ENCODE measurements at places on chromosomes 7 and 10.

DNA sequence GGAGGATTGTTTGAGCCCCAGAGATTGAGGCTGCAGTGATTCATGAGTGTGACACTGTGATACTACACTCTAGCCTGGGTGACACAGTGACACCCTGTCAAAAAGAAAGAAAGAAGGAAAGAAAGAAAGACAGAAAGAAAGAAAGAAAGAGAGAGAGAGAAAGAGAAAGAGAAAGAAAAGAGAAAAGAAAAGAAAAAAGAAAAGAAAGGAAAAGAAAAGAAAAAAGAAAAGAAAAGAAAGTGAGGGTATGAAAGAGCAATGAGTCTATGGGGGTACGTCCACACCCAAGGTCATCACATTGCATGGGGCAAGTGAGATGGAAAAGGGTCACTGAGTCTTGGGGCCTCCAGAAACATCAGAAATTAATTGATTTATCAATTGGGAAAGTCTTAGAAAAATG, 135.2 kb upstream of the CSTF2T start:
- DNase-seq, result no peak

- DNase-seq, result no peak
Observed at GRCh38 chr10:70085975-70086613, 33.4 kb downstream of the MACROH2A2 start.

DNA sequence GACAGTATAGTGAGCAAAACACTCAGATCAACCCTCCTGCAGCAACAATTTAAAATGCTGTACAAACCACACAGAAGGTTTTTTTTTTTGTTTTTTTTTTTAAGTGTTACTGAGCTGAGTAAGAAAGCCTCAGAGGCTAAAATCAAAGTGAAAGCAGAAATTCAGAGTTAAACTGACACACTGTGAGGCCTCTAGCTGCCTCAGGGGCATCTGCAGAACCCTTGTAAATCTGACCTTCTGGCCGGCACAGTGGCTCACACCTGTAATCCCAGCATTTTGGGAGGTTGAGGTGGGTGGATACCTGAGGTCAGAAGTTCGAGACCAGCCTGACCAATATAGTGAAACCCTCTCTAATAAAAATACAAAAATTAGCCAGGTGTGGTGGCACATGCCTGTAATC, 7.4 kb upstream of the GNA12 start:
- no peak for DNase-seq

- no peak for DNase-seq
Observed at GRCh38 chr10:56316603-56317002, 44.5 kb downstream of the ZWINT start.

DNA sequence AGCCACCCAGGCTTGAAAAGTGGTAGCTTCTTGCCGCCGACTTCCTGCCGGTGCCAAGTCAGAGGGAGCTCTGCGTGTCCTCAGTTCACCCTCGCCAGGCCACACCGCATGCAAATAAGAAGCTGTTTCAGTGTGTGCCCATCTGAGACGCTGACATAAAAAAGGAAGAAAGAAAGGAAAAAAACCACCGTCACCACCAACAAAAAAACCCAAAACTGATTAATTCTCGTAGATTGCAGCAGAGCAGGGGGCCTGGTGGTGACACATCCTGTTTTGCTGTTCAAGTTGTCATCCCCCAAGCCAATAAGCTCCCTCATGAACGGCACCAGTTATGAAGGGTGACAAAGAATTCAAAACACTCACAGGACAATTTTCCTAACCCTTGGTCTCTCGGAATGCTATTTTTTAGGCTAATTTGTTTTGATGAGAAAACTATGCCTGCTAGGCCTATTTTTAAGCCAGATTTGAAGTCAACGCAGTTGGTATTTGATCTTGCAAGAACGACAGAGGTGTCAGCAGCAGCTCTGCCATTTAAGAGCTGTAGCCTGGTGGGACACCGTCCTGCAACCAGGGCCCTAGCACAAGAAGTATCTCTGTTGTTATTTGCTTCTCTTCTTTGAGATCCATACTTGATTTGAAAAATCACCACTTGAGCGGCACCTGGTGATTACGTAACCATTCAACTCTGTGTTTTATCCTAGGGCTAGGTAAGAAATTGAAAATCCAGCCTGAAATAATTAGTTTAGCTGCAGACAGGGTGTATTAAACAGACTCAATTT, 145.6 kb downstream of the PFKFB3 start:
- DNase-seq, result peak; percentile 12

GRCh38 chr7:102874166-102874829, 38.5 kb upstream of the LRRC17 start:
- DNase-seq, result no peak

GRCh38 chr7:31957756-31958155, 112.5 kb downstream of the PDE1C start:
- DNase-seq, result no peak

DNA sequence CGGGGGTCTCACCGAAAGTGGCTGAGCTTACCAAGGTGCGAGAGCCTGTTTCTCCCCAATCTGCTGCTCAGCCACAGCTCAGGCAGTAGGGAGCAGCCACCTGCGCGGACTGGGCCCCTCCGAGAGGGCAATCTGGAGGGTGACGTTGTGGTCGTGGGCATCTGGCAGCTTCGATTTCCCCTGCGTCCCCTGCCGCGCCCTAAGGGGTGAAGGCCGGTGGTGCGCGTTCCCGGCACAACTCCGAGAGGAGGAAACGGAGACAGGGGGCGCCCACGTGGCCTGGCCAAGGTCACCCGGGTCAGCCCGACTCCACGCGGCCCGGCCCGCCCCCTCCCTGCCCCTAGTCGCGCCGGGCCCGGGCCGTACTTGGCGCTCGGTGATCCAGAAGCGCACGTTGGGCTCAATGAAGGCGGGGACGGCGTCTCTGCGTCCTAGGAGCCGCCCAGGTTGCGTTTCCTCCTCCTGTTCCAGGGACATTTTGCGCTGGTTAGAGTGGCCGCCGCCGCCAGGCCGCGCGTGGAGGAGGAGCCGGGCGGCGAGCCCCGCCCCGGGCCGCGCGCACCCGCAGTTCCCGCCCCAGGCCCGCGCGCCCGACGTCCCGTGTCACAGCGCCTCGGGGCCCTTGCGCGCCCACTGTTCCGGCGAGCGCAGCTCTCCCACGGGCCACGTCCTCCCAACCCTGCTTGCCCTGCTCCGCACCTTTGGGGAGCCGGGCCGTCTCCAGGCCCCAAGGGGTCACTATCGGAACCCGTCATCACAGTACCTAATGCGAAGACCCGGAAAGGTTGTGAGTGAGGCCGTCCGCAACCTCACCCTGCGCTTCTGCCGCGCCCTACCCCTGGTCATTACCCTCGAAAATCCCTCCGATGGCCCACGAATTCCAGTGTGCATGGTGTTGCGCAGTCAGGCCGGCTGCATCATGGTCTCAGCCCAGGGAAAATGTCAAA, at the start of gene SFXN4:
TSS of gene SFXN4 (minus strand) at position 544 of the 947 bp plus-strand sequence. CDS start at position 477, 67 bp downstream.
- peak; percentile 36 for DNase-seq

GRCh38 chr7:105580022-105580740, 1.1 kb downstream of the EFCAB10 start:
- no peak for DNase-seq

GRCh38 chr7:24732646-24733413, 24.4 kb downstream of the GSDME start:
- no peak for DNase-seq

GRCh38 chr10:3068201-3068967, 1.0 kb downstream of the PFKP start:
- no peak for DNase-seq

- DNase-seq, result no peak
Observed at GRCh38 chr7:29375641-29376562, 181.3 kb downstream of the CHN2 start.

DNA sequence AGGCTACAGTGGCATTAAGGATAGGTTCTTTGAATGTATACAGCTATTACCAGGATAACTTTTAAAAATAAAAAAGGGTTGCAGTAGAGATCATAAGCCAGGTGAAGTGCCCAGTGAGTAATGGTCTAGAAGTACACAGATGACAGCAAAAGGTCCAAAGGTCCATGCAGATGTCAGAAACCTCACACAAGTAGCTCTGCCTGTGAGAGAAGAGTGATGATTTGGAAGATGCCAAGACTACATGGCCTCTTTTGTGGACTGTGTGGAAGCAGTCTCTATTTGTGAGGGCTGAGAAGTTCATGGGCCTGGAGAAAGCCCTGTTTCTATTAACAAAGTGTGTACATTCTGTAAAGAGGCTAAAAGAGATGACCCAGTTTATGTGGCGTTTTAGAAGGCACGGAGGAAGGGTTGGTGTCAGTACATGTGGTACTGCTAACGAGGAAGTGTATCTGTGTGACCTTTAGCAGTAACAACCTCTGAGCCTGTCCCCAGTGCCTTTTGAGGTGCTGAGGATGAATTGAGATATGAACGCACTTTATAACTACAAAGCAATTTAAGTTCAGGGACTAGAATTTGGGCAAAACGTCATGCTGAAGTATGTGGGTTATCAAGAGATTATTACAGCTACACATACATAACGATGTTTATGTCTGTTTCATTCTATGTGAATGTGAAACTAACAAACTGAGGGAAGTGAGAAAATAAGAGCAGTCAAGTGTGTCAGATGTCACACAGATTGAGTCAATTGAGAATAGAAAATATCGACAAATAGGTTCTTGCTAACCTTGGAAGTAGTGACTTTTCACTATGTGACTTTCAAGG, 7.6 kb downstream of the CYCS start:
- no peak for DNase-seq

DNA sequence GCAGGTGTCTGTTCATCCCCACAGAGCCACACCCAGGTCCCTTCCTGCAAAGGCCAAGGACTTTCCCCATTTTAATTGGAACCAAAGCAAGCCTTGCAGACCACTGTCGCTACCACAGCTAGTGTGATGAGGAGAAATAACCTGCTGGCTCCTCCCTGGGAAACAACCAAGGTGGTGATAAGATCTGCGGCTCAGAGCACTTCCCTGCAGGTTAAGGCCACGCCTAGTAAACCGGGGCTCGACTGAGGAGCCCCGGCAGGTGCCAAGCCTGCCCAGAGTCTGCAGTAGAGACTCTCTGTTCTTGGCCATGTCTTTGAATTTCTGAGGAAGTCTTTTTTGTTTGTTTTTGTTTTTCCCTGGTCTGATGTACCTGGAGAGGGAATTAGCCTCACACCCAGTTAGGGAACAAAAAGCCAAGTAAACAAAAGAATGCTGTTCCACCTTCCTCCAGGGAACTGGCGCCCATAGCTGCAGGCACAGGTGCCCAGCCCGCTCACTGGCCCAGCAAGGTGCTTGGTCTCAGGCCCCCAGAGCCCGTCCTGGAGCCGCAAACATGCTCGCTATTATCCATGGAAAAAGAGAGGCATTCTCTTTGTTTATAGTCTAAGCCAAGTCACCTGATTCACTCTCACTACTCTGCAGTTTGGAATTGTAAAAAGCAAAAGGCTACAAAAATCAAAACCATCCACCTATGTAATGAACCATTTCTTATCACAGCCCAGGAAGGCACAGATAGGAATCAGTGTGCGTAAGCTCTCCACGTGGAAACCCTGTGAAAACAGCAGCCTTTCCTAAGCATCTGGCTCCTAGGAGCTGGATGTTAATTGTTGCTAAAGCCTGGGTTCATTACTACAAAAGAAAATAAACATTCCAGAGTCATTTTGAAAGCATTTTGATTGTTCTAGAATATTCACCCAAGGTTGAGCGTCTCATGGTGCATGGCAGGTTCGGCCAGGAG, 2.7 kb downstream of the GPR146 start:
- DNase-seq, result no peak

- DNase-seq, result no peak
Observed at GRCh38 chr10:32938554-32939061, 19.4 kb downstream of the ITGB1 start.

DNA sequence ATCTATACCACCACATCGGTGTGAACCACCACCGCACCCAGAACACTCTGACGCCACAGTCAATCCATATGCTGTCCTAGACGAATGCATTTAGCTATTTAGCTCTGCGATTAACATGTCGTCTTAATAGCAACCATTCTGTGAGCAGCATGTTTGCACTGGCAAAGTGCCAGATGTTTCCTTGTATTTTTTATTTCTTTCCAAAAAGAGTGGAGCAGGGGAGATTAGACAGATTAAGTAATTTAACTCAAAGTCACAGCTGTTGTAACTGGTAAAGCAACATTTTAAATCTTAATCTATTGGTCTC, 57.0 kb upstream of the ARL4A start:
- no peak for DNase-seq

GRCh38 chr10:3400348-3400747, 227.8 kb upstream of the PITRM1 start:
- DNase-seq, result no peak

DNA sequence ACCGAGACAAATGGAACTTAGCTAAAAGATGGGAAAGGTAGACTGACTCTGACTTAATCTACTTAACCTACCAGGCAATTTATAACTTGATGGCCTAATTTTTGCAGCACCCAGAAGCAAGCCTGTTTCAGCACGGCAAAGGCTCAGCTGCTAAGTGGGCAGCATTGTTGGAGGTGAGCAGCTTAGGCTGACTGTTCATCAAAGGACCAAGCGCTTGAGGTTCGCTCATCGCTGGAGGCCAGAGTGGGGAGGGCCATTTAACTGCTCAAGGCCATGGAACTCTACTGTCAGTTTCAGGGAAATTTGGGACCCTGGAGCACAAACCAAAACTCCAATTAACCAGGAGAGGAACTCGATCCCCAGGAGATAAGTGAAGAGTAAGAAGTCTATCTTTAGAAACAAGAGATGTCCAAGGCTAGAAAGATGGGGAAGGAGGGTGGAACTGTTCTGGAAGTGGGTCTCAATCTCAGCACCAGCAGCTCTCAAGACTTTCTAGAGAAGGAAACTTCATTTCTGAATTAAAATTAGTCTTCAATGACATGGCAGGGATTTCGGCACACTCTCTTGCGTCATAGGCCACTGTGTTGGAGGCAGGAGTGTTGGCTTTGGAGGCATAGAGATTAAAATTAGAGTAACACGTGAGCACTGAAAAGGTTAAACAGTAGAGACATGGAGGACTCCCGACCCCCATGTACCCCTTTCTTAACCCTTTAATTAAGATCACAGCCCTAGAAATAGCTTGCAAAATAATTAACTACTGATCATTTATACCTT, 43.1 kb downstream of the EGFR start:
- no peak for DNase-seq

DNA sequence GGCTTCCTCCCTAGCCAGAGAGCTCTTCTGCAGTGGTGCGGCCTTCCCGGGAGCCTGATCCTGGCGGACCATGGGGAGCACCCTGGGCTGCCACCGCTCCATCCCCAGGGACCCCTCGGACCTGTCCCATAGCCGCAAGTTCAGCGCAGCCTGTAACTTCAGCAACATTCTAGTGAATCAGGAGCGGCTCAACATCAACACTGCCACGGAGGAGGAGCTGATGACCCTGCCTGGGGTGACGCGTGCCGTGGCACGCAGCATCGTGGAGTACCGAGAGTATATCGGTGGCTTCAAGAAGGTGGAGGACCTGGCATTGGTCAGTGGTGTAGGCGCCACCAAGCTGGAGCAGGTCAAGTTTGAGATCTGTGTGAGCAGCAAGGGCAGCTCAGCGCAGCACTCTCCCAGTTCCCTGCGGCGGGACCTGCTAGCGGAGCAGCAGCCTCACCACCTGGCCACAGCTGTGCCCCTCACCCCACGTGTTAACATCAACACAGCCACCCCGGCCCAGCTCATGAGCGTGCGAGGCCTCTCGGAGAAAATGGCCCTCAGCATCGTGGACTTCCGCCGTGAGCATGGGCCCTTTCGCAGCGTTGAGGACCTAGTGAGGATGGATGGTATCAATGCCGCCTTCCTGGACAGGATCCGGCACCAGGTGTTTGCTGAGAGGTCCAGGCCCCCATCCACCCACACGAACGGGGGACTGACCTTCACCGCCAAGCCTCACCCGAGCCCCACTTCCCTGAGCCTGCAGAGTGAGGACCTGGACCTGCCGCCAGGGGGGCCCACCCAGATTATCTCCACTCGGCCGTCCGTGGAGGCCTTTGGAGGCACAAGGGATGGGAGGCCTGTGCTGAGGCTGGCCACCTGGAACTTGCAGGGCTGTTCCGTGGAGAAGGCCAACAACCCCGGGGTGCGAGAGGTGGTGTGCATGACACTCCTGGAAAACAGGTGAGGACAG, 1.5 kb downstream of the EEPD1 start:
- DNase-seq, result no peak

- DNase-seq, result no peak
Observed at GRCh38 chr7:38187794-38188440, 9.9 kb downstream of the STARD3NL start.

Measured in esophagus squamous epithelium (tissue), 5 donors.